Karpas-422 (cell line): ENCODE measurements at places on chromosomes 2 and 18. TPM values are rescaled to one million over a fixed set of nuclear protein-coding genes. Genes with fewer than 3 reads are reported as not detected.

Gene MPHOSPH10
- total RNA-seq: 24.4 and 26.8 TPM in 2 replicates

DNA sequence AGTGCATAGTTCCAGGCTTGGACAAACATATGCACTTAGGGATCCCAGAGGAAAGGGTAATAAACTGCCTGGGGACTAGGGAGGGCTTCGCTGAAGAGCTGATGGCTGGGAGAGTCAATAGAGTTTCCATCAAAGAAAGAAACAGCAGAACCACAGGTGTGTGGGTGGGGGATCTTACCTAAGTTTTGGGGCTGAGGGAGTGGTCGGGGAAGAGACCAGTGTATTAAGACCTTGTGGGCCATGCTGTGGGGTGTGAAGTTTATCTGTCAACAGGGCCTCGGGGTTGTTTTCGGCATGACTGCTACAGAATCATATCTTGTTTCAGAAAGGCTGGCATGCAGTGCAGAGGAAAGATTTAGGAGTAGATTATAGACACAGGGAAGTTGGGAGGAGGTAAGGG, 31.2 kb upstream of the GTF2A1L start:
- no peak for DNase-seq

- no peak for DNase-seq
These were observed 35.4 kb upstream of the ITGAV start for GRCh38 chr2:186554429-186554828.

- DNase-seq: peak; percentile 79
These were observed 51.8 kb downstream of the WDR7 start for GRCh38 chr18:56702946-56703345.

- DNase-seq: peak; percentile 83
These were observed 132.7 kb downstream of the TSN start for GRCh38 chr2:121888189-121888557.

Gene EFHD1
- not detected in 2 replicates for total RNA-seq

DNA sequence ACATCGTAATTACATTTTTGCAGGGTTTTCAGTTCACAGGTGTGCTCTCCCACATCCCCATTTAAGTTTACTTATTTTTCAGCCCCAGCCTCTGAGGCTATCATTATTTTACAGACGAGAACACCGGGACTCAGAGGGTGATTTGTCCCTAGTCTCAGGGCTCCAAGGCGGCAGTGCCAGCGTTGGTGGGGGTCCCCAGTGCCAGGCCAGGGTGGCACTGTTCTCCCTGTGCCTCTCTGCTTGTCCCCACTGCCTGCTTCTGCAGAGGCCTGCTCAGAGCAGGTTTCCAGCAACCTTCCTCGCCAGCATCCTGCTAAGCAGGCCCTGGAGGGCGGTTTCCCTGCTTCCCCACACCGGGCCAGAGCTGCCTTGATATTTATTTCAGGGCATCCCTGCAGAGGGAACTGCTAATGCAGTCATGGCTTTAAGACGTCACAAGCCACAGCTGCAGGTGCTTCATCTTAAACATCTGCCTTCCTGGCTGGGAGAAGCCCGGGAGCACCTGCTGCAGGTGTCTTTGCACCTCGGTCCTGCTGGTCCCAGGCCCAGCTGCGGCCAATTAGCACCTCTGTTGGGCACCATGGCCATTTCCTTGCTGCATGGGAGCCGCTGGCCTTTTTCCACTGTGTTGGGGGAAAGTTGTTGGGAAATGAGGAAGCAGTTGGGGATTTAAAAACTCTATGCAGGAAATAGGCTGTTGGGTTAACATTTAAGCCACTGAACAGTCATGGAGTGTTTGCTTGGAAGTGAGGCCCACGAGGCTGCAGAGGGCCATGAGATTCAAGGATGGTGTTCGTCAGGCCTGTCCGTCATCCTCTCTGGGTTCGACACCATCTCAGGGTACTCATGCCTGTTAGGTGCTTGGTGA, 22.8 kb downstream of the HPCAL1 start:
- DNase-seq: no peak

DNA sequence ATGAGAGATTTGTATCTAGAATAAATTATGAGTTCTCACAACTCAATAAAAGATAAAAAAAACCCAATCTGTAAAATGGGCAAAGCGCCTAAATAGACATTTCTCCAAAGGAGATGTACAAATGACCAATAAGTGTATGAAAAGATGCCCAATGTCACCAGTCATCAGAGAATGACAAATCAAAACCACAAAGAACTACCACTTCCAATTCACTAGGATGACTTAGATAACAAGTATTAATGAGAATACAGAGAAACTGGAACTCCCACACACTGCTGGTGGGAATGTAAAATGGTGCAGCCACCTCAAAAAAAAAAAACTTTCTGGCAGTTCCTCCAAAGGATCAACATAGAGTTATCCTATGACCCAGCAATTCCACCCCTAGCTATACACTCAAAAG, 17.4 kb upstream of the COL6A3 start:
- no peak for DNase-seq

DNA sequence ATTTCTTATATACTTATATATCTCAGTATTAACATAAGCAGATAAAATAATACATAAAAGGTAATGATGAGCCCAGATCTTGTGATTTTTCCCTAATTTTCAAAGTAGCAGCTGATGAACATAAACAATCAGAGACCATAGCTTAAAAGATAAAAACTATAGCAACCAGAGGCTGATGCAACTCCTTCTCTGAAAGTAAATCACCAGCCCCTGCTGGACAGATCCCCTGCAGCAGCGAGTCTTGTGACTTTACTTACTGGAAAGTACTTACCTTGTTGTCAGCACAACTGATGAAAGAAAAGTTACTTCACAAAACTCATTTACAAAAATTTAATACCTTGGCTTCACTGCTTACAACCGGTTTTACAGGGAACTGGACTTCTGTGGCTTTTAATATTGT, 67.3 kb downstream of the GORASP2 start:
- no peak for DNase-seq

Gene MAP2
- total RNA-seq: 0.97 and 1.5 TPM in 2 replicates

DNA sequence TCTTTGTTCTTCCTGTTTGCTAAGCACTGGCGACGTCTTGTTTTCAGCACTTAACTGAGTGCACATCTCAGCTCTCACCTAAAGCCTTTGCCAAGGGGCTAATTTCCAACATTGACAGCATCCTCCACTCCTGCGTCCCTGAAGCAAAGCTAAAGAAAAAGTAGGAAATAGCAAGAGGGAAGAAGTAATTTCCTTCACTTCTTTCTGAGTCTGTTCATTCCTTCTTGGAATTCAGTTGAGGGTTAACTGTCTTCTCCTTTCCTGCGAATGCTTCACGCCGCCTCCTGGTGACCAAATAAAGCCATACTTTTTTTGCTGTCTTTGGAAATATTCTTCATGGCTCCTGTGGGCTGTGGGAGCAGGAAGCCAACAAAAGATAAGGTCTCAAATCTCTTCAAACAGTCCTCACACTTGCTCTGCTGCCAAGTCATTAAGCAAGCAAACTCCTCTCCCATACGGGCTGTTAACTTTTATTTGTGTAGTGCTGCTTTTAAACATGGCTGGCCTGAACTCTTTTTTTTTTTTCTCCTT, 100.9 kb downstream of the DPP10 start:
- no peak for DNase-seq

GRCh38 chr18:74963820-74964446, 245.0 kb downstream of the PTGR3 start:
- peak; percentile 83 for DNase-seq

DNA sequence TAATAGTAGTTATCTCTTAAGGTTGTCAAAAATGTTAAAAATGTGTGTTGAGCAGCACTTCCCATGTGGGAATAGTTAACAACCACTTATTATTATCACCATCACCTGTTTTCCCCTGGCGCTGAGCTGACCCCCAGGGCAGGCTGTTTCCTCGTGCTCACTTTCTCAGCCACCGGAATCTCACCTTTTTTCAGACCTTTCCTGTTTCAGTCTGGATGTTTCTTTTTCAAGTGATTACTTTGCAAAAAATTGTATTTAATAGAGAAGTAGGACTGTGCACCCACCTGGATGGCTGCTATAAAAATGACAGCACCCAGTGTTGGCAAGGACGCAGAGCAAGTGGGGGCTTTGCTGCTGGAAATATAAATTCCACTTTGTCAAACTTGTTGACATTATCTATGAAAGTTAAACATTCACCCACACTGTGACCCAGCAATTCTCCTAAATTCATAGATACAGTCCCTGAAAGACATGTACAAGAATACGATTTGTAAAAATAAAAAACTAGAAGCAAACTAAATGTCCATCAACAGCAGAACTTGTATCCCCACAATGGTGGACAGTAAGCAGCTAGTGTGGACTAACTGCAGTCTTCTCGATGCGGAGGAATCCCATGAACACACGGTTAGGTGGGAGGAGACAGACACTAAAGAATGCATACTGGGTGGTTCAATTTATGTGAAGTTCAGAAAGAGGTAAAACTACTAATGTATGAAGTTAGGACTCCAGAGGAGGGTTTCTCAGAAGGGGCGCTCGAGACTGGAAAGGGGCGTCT, 66.5 kb downstream of the SOWAHC start:
- no peak for DNase-seq

GRCh38 chr2:174344716-174345461, 10.1 kb downstream of the SP9 start:
- DNase-seq: peak; percentile 75

GRCh38 chr2:190340369-190340768, 3.0 kb upstream of the INPP1 start:
- DNase-seq: no peak

Gene REG1A
- not detected in 2 replicates for total RNA-seq

- no peak for DNase-seq
These were observed 16.1 kb upstream of the ANKRD53 start for GRCh38 chr2:70962211-70962884.

DNA sequence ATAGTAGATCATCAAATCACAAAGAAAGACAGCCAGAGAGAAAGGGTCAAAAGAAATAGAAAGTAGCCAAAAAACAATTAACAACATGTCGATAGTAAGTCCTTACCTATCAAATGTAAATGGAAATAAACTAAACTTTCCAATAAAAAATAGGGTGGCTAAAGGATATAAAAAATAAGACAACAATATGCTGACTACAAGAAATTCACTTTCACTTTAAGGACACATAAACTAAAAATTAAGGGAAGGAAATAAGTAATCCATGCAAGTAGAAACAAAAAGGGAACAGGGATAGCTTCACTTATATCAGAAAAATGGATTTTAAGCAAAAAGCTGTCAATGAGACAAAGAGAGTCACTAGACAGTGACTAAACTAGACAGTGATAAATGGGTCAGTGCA, 903.9 kb upstream of the ZEB2 start:
- no peak for DNase-seq

Gene CRYBA2
- total RNA-seq: not detected in 2 replicates

Gene TGFBRAP1
- 23.0 and 30.2 TPM in 2 replicates for total RNA-seq

GRCh38 chr2:179238027-179238426, 26.6 kb downstream of the SESTD1 start:
- no peak for DNase-seq

GRCh38 chr2:174597345-174598047, at the start of gene WIPF1:
TSS of gene WIPF1 (minus strand) at chr2:174597804. CDS start at chr2:174585573, 12,231 bp downstream.
- peak; percentile 77 for DNase-seq

Gene HOXD9
- not detected in 2 replicates for total RNA-seq

- no peak for DNase-seq
These were observed 166.8 kb downstream of the DYSF start for GRCh38 chr2:71620116-71620515.

GRCh38 chr2:177474301-177474700, 81.7 kb downstream of the AGPS start:
- DNase-seq: no peak

Gene WDPCP
- total RNA-seq: 15.3 and 20.8 TPM in 2 replicates

DNA sequence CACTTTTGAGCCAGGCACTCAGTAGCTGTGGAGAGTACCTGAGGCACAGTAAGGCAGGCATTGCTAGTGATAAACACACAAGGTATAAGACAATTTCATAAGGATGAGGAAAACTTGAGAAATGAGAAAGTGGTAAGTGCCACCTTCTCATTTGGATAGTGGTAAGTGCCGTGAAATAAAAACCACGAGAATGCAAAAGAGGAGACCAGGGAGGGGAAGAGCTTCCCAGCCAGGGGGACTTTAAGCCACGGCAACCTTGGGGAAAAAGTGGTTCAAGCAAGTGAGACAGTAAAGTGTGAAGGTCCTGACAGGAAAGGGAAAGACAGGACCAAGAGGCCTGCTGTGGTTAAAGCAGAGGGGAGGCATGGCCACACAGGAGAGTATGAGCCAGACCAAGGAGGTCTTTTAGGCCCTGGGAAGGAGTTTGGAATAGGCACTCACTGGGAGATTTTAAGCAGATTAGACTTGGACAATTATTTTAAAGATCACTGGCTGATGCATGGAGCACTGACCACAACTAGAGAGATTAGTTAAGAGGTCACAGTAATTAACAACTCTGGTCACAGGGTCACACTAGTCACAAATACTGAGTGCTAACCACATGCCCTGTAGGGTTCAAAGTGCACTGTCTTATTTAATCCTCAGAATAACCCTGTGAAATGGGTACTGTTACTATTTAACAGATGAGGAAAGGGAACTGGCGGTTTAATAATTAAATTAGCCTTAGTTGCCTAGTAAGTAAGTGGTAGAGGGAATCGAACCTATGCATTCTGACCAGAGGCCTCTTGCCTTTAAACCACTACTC, 50.1 kb downstream of the THOC1 start:
- no peak for DNase-seq

- peak; percentile 52 for DNase-seq
These were observed 102.0 kb downstream of the DCDC2C start for GRCh38 chr2:3805201-3805939.

DNA sequence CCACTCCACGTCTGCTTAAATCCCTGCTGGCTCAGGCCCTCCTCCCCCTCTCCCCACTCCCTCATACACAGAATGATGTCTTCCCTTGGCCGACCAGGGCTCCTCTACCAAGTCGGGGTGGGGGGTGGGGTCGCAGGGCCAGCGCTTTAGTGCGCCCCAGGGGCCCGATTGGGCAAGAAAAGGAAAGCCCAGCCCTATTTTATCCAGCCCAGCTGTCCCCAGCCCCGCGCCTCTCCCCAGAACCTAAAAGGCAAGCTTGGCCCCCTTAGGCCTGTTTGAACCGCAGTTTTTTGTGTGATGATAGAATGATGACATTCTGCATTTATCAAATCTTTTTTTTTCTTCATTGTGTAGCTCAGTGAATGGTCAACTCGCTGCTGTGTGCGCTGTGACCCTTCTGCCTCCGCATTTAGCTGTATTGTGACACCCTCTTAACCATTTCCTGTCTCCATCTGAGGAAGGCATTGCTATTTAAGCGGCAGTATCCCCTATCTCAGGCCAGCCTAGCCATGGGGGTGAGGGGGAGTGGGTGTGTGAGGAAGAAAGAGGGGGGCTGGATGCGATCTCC, 231.4 kb downstream of the HAUS1 start:
- DNase-seq: no peak

- peak; percentile 44 for DNase-seq
These were observed 99.8 kb upstream of the FBXO11 start for GRCh38 chr2:48006094-48006493.

Gene LYG1
- 2.4 and 2.7 TPM in 2 replicates for total RNA-seq

- no peak for DNase-seq
These were observed 556.0 kb upstream of the MEX3C start for GRCh38 chr18:51753365-51754057.
